Activated CD4-positive, alpha-beta T cell treated with anti-CD3 and anti-CD28 coated beads for 1 hour (primary cell): ENCODE measurements at places on chromosomes 16 and 17.

GRCh38 chr17:45573924-45574770 is 83.6 kb upstream of the PLEKHM1 start:
- DNase-seq: no peak

- DNase-seq: no peak
These were observed 420.1 kb downstream of the HS3ST4 start for GRCh38 chr16:26111900-26112299.

GRCh38 chr17:19321481-19322128 is 40.9 kb downstream of the B9D1 start:
- no peak for DNase-seq

DNA sequence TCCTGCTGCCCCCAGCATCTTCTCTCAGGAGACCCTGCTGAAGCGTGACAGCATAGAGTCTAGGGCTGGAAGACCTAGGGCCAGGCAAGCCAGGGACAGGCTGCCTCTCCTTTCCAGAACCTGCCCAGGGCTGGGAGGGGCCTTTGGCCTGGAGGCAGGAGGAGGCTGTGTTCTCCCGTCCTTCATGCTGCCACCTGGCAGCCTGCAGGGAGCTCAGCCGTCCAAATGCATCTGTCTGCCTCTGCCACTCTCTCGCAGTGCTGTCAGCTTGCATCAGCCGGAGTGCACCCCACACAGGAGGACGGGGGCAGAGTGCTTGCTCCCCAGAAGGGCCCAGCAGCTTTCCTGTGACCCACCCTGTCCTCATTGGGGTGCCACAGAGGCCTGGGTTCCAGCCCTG is 31.3 kb downstream of the ARHGAP23 start:
- no peak for DNase-seq

DNA sequence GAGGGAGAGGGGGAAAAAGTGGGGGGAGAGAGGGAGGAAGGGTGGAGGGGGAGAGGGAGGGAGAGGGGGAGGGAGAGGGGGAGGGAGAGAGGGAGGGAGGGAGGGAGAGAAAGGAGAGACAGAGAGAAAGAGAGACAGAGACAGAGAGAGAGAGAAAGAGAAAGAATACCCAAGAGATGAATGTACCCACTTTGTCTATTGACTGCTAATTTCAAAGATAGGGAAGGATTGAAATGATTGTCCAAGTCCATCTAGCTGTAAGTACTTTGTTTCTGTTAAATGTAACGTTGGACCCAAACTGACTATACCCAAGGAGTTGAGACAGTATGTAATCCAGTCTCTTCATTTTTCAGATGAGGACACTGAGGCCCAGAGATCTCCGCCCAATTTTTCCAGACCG is 374.9 kb downstream of the GRIN2A start:
- no peak for DNase-seq

DNA sequence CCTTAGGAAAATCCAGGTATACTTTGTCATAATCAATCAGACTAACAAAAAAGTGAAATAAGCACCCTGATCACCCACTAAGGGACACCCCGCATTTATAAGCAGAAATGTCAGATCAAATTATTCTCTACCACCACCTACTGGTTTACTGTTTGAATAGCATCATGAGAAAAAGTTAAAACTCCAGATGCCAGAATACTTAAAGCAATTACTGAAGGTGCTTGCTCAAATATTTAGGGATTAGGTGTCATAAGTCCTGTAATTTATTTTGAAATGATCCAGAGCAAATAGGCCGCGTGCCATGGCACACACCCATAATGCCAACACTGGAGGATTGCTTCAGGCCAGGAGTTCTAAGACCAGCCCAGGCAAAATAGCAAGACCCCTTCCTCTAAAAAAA is 2.3 kb downstream of the TOP2A start:
- DNase-seq: no peak

DNA sequence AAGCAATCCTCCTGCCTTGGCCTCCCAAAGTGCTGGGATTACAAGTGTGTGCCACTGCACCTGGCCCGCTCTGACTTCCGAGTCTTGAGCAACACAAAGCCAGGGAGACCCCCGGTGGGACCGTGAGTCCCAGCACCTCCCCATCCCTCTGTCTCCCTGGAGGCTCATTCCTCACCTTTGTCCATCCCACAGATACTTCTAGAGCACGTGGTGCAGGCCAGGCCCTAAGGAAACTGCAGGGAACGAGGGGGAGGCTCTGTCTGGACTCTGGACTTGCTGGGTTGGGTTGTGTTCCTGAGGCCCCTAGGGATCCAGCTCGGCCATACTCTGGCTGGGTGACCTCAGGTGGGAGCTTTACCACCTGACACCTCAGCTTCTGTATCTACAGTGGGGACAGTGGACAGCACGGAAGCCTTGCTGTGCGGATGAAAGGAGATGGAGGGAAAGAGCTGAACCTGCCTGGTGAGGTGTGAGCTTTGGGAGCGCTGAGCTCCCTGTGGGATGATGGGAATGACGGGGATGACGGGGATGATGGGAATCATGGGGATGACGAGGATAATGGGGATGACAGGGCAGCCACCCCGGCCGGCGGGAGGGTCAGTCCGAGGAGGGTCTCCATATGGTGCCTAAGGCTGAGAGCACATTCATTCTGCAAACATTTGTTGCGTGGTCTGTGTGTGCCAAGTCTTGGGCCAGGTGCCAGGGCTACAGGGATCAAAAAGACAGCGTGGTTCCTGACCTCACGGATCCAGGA is 26.6 kb downstream of the C16orf74 start:
- no peak for DNase-seq

DNA sequence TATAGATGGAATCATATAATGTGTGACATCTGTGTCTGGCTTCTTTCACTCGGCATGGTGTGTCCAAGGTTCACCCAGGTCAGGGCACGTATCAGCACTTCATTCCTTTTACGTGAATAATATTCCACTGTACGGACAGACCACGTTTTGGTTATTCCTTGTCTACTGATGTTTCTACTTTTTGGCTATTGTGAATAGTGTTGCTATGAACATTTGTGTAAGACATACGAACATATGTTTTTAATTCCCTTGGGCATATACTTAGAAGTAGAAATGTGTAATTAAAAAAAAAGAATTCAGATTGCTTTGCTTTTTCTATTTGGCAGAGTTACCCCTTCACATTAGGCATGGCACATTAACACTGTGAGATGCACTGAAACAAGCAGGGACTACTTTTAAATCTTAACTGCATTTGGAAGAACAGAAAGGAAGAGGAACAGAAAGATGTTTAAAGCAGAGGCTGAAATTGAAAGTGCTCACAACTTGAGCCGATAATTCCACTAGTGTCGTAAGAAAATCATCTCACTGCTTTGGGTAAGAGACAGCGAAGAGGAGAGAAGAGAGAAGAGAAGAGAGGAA is 105.3 kb downstream of the VPS53 start:
- DNase-seq: no peak

GRCh38 chr17:79695797-79696609 is 34.7 kb upstream of the ENPP7 start:
- no peak for DNase-seq

DNA sequence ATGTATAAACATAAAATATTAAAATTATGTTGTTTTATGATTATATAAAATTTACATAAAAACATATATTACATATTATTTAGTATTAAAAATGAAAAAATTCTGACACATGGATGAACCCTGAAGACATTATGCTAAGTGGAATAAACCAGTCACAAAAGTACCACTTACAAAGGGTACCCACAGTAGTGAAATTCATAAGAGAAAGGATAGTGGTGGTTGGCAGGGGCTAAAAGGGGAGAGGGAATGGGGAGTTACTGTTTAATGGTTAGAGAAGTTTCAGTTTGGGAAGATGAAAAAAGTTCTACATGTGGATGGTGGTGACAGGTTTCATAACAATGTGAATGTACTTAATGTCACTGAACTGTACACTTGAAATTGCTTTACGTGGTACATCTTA is 41.4 kb downstream of the FBXL20 start:
- no peak for DNase-seq

GRCh38 chr17:35289222-35289621 is 46.4 kb downstream of the SLFN5 start:
- DNase-seq: no peak

GRCh38 chr17:63774969-63775265 is 947 bp downstream of the DDX42 start:
- DNase-seq: no peak

DNA sequence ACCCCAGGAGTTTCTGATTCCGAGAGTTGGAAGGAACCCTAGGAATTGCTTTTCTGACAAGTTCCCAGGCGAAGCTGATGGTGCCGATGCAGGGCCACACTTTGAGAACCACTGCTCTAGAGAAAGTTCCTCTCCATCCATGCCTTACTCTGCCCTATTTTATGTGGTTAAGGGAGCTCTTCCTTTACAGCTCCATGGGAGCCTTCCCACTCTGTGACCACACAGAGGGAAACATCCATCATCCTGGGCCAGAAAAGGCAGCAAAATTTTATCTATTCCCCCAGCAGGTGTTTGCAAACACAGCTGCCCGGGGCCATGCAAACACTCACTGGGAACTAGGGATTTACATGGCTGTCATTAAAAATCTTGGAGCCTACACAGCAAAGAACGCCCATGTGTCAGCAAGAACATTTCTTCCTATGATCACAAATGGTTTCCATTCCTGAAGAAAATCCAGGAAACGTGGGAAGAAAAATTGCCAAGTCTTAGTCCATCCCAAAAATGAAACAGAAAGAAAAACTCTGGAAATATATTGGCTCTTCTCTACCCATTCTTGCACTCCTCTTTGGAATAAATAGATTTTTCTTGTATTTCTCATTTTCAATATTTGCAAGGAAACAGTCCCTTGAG is 252.7 kb downstream of the PMP22 start:
- no peak for DNase-seq

DNA sequence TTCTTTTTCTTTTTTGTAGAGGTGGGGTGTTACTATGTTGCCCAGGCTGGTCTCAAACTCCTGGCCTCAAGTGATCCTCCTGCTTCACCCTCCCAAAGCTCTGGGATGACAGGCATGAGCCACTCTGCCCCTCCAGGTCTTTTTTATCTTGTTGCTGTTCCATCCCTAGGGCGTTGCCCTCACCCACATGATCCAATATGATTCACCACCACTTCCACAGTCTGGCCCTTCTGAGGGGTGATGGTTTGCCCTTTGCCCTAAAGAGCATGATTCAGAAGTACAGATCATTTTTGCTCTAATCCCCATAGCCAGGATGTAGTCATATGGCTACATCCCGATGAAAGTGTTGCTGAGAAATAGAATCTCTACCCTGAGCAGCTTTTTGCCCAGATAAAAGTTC is 18.8 kb downstream of the STX4 start:
- no peak for DNase-seq

- no peak for DNase-seq
These were observed 86.5 kb upstream of the LHX1 start for GRCh38 chr17:36850790-36851189.

DNA sequence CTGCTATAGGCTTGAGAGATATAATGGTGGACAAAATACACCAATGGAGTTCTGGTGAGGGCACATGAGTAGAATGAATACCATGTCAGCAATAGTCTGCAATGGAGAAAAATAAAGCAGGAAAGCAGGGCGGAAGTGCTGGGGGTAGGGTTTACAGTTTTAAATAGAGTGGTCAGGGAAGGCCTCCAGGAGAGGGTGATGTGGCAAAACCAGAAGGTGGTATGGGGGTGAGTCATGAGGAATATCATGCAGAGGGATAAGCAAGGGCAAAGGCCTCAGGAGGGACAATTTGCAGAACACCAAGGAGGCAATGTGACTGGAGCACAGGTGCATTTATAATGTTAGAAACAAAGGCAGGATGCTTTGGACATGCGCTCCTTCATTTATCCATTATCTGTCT is 102.0 kb downstream of the ITFG1 start:
- no peak for DNase-seq

DNA sequence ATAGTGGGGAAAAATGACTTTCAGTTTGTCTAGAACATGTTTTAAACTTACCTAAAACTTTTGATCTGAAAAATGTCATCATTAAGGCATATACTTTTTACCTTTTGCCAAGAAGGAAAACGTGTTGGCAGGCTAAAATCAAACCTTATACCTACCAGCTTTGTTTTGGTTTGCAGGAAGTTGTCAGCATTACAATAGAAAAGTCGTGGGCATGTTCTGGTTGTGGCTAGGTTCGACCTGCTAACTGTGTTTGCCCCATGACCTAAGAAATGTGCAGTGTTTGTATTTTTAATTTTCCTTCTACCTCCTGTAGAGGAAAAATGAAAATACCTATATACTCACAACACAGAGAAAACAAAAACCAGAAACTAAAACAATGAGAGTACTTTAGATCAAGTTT is 13.0 kb downstream of the SKAP1 start:
- no peak for DNase-seq

- DNase-seq: no peak
These were observed 406.8 kb downstream of the UTP18 start for GRCh38 chr17:51666971-51667705.

DNA sequence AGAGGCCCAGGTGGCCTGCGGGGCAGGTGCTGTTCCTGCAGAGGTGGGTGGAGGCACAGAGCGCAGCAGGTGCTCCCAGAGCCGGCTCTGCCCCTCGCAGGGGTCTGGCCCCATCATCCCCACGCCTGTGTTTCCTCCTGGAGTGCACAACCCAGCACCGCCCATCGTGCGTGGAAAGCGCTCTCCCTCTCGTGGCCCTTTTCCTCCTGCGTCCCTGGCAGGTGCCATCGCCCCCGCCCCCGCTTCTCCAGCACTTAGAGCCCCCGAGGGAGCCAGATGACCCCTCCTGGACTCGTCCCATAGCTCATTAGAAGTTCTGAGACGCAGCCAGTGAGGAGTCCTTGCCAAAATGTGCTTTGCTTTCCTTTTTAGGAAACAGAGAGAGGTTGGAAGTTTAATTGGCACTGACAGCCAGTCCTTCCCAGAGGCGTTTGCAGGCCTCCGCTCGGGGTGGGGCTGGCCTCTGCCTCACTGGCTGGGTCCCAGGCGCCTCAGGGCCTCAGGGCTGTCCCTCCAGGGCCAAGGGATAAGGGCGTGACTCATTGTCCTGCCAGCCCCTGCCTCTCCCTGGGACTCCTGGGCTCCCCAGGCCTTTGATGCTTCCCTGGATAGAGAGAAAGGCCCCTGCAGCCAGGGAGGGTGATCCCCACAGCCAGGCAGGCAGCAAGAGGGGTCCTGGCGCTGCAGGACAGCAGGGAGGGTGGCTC is 32.2 kb upstream of the CHMP6 start:
- no peak for DNase-seq
